ENCODE measurements at places on chromosomes 12 and 14.

- no peak for DNase-seq
Measured at GRCh38 chr12:76962099-76962498, 83.3 kb upstream of the CSRP2 start.

- no peak for DNase-seq
Measured at GRCh38 chr12:103523771-103524170, 28.0 kb upstream of the C12orf42 start.

DNA sequence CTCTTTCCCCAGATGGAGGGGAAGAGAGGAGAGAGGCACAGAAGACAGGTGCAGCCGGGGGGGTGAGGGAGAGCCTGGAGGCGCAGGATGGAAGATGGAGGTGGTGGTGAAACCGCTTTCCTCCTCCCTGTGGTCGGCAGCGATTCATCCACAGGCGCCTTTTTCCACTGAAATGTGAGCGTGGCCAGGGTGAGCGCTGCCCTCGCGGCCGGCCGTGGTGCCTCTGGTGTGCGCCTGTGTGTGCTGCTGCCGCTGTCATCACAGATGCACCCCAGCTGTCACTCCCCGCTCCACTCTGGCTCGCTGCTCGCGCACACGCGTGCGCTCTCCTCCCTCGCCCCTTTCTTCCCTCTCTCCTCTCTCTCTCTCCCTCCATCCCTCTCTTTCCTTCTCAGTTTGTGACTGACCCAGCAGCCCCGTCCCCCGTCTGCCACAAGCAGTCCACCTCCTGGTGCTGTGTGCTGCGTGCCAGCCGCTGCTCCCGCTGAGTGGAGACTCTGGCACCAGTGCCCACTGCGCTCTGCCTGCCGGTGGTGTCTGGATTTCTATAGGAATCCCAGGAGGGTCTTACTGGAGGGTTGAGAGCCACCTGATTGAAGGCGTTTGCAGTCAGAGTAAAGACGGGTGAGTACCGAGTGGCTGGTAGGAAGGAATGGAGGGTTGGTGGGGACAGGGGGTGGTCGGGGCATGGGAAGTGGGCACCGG, at the start of gene LRTM2:
Gene LRTM2, plus strand, starts transcription at position 375 of the 705 bp plus-strand sequence. CDS start 7,584 bp downstream, outside the sequence.
- no peak for DNase-seq

DNA sequence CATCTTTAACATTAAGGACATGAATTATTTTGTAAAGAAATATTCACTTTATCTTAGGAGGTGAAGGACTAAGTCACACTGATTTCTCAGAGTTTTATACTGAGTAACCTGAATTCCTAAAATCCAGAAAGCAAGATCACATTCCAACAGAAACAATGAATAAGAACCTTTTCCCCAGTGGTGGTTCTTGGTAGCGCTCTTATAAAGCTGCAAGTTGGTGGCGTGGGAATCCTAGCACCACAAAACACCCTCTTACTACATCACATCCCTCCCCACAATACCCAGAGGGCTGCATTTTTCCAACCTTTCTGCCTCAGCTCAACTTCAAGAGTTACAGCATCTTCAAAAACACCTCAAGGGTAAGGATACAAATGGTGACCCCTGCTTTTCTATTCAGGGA, 44.0 kb upstream of the SMUG1 start:
- no peak for DNase-seq

DNA sequence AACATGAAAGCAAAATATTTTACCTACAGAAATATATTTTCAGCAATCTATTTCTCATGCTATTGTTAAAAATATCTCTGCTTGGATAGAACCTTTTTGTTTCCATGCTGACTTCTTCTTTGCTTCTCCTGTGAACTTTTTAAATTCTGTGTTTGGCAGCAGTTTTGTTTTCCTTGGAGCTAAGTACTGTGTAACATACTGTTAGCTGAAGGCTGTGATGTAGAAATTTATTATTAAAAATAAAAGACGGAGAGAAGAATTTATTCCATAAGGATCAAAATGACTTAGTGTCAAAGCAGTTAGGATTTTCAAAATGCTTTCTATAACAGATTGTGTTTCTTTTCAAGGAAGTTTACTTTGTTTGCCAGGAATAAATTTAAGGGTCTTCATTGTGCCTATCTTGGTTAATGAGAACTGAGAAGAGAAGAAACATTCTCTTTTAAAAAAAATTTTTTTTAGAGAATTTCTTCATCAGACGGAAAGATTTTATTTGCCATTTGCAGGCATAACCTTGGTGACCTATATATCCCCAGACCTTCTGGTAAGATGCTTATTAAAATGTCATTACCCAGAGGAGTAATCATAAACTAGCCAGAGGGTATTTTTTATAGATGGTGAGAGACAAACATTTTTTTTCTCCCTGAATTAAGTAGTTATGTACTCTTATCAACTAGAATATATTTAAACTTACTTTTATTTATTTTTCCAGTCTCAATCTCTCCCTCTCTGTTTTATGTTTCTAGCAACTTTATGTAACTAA, 147.1 kb upstream of the SLCO1C1 start:
- DNase-seq, result no peak

DNA sequence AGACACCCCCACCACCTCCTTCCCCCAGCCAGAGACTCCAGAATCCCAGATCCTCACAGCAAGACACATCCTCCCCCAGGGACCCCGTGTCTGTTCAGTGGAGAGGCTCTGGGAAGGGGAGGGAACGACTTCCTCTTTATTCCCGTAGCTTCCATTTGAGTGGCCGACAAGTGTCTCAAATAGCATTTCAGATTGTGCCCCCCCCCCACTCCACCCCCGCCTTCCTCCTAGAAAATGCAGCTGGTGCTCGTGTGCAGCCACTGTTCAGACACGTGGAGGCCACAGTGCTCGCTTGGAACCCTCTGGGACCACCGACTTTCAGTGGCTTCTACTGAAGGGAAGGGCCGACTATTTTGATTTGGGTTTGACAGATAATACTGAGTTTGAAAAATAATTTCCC, 14.3 kb downstream of the PPP2R5C start:
- no peak for DNase-seq

DNA sequence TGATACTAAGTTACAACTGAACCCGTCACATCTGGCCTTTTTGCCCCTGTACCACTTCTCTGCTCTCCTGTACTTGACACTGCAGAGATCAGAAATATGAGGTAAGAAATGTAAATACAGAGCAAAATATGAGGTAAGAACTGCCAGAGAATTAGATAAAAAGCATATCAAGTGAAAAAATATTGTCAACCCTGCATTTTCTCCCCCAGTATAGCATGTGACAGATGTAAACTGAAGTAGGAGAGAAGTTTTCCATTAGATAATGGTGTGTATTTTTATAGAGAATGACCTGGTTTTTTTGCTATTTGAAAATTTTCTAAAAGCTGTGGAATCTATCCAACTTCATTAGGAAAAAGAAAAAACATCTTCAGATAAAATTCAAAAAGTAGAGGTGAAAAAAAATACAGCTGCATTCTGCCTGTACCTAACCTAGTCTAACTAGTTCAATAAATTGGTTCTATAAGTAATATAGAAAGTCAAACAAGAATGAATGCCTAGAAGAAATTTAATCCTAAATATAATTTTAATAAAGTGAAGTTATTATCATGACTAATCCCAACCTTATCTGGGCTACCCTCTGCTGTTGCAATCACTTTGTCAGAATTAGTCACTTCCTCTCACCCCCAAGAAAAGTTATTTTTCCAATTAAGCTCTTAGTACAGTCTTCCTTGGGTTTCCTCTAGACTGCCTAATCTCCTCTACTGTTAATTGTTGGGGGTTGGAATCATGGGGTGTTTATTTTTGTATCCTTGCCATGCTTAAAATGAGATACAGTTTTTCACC, 210.0 kb downstream of the RASSF9 start:
- DNase-seq, result no peak

DNA sequence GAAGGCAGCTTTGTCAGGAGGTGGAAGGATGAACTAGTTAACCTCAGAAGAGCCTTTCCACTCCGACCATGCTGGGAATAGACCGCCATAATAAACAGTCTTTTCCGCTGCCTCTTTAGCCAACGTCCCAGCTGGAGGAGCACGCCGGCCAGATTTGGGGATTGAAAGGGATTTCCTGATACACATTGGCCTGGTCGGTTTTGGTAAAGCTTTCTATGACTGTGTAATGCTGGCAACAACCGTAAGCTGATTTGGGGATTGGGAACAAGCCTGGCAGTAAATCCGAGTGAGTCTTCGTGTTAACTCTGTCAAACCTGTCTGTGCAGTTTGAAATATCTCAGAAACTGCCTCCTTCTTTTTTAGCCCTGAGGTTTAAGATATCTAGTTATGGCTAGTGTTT, 87.0 kb downstream of the DAD1 start:
- no peak for DNase-seq

GRCh38 chr12:60162988-60163720, 567.3 kb downstream of the SLC16A7 start:
- no peak for DNase-seq

GRCh38 chr12:75704664-75705063, 193.3 kb upstream of the KRR1 start:
- DNase-seq, result no peak

DNA sequence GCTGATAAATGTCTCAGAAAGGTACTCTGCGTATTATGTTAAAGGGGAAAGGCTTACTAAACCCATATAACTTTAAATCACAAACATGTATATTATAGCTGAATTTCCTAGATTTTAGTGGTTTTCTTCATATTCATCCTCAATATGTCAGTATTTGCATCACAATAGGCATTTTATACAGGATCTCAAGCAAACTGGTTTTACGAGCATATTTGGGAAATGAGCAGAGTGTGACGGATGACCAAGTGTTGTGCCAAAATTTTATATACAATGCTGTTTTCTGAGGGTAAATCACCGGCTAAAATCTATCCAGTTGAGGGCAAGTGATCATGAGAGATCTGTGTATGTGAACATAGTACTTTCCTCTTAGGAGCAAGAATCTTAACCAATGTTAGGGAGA, 8.4 kb downstream of the CPM start:
- DNase-seq, result no peak

DNA sequence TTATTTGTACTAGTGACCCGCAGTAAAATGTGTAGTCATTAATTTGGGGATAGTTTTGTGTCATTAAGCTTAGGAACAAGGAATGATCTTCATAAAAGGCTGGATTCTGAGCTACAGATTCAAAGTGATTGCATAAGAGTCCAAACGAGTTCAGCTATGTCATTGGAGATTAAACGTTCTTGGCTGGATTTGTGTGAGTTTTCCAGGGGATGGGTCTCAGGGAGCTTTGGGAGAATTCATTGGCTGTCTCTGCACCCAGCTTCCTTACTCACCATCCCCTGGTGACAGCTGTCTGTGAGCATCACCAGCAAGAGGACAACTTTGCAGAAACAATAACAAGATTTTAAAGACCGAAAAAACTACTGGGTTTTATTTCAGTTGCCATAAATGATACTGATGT, 130.4 kb downstream of the DAAM1 start:
- no peak for DNase-seq

DNA sequence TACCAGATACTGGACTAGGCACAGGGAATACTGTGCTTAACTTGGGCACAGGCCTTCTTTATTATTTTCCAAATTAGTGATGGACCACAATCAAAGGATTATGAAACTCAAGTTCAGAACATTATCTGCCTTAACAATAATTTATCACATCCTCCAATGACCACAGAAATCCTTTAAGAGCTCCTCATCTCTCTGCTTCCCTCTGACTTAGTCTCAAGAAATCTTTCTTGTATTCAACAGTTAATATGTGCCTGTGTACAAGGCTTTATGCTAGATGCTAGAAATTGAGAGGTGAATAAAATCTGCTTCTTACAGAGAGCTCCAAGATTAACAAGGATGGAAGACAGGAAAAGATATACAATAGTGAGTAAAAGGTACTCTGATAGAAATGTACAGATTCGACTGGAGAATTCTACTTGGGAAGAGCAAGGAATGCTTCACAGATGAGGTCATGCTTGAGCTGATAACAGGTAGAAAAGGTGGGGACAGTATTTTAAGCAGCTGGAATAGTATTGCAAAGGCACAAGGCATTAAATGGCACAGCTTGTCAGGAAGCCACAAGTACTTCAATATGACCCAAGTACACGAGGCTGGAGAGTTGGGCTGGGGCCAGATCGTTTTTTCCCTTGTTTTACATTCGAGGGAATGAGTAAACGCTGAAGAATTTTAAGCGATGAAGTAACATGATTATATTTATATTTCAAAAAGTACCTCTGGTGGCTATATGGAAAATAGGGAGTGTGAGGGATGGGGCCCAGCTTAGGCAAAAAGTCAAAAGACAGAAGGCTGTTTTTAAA, 55.1 kb upstream of the ARID2 start:
- DNase-seq, result no peak

DNA sequence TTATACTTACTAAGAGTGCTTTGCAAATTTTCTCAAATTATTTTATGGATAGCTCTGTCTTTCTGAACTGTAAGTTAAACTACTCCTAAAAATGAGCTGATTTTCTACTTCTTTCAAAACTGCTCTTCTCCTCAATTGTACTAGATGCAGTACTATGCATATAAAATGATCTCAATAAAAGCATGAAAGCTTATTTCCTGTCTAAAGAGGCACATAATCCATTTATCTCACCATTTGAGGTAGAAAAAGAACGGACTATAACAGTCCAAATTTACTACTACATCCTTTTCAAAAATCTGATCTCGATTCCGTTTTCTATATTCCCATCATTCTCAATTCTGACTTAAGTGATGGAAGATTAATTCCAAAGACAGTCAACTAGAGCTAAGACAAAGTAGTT, 14.4 kb downstream of the SLIRP start:
- DNase-seq, result no peak

- no peak for DNase-seq
Measured at GRCh38 chr12:109436188-109436560, 40.9 kb downstream of the KCTD10 start.

GRCh38 chr12:77013091-77013490, 52.3 kb downstream of the E2F7 start:
- no peak for DNase-seq

DNA sequence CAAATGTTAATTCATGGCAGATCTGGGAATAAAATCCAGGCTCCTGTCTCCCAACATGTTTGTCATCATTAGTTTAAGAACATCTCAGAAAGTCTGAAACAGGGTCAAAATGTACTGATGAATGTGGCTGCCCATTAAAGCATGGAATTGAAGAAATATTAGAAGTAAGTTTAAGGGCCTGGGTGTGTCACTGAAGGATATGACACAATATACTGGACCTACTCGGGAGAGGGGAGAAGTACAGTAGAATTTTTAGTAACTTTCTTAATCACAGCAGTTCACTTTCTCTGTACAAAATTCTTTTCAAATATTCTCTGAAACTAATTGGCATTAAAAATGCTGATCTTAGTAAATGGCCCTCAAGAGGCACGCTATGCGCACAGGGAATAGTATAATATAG, 185.5 kb downstream of the ETV6 start:
- DNase-seq, result no peak

DNA sequence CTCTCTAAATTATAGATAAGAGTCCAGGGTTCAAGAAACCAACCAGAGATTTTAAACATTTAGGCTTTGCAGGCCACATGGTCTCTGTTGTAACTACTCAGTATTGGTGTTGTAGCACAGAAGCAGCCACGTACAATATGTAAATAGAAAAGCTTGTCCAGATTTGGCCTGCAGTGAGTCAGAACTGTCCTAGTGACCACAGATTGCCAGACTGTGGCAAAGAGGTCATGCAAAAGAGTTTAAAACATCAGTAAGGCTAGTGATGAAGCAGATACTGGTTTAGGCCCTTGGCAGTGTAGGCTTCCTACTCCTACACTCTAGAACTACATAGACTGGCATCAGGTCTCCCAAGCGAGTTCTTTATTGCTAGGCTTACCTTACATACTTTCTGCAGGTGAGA, 117.6 kb upstream of the GARIN6 start:
- no peak for DNase-seq

- no peak for DNase-seq
Measured at GRCh38 chr12:50927356-50927755, 25.0 kb upstream of the HIGD1C start.
